ENCODE measurements at places on chromosomes 12 and 14.

- no peak for DNase-seq
These were observed 729.1 kb downstream of the NOVA1 start for GRCh38 chr14:25868521-25869314.

DNA sequence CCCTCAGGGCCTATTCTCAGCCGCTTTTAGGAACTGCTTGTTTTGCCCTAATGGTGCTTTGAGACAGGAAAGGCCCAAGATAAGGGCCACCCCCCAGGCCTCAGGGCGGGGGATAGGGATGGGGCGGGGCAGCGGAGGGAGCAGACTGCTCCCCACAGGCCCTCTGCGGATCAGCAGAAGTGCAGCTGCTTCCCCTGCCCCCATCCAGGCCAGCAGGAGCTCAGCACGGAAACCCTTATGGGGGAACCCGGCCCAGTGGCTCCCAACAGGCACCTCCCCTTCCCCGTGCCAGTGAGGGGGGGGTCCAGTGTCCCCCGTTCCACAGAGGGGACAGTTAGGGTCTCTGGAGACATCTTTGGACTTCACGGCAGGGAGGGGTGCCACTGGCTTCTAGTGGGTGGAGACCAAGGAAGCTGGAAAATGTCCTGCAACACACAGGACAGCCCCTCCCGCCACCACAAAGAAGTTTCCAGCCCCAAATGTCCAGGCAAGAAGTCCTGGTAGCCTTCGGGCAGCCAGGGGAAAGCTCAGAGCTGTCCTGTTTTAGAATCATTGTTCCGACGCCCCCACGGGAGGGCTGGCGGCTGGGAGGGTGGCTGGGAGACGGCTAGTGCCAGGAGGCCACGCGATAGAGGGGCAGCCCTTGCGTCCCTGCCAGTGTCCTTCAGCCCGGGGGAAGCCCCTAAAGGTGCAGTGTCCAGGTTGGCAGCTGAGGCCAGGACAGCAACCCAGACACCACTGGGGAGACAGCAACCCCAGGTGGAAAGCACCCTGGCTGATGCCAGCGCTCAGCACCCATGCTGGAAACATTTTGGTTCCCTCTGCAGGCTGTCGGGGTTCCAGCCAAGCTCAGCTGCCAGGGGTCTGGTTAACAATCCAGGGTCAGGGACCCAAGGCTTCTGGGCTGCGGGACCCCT lies 10.4 kb upstream of the GPR132 start:
- no peak for DNase-seq

- DNase-seq, result no peak
These were observed 1016.2 kb downstream of the SLC6A15 start for GRCh38 chr12:83896416-83896815.

DNA sequence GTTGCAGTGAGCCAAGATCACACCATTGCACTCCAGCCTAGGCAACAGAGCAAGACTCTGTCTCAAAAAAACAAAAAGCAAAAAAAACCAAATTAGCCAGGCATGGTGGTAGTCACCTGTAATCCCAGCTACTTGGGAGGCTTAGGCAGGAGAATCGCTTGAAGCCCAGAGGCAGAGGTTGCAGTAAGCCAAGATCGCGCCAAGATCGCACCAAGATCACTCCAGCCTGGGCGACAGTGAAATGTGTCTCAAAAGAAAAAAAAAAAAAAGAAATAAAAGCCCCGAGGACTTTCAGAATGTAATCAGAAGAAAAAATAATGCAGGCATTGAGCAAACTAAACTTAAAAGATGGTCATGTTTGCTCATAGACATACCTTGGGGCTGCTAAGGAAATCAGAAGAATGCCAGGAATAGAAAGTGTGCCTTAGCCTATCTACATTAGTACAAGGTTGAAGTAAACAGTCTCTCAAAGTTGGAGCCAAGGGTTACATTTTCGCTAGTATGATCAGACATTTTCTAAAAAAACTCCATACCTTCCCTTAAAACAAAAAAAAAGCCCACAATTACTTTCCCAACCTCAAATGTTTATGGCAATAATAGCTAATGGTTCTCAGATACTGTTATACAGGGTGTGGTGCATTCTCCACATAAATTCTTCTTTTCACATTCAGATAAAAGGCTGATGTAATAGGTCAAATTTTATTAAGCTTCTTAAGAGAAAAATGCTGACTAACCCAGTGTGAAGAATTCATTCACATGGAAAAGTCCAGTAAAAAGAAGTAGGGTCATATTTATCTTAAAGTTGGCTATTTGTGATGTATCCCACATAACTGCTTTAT lies 15.8 kb downstream of the DTD2 start:
- no peak for DNase-seq

DNA sequence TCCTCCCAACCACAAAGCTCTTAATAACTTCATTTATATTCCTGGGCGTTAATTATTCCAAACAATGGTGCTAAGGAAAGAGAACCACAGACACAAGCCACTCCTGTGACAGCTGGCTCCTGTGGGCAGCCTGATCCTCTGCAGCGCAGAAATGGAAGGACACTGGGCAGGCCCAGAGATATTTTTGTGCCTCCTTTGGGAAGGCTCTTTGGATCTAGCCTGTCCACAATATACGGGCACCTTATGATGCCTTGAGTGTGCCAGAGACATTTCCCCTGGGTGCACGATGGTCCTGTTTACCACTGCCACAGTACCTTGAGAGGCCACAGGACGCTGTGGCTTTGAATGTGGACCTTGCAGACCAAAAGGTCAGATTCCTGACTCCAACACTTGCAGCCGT lies 2.1 kb downstream of the ASB2 start:
- DNase-seq, result no peak

DNA sequence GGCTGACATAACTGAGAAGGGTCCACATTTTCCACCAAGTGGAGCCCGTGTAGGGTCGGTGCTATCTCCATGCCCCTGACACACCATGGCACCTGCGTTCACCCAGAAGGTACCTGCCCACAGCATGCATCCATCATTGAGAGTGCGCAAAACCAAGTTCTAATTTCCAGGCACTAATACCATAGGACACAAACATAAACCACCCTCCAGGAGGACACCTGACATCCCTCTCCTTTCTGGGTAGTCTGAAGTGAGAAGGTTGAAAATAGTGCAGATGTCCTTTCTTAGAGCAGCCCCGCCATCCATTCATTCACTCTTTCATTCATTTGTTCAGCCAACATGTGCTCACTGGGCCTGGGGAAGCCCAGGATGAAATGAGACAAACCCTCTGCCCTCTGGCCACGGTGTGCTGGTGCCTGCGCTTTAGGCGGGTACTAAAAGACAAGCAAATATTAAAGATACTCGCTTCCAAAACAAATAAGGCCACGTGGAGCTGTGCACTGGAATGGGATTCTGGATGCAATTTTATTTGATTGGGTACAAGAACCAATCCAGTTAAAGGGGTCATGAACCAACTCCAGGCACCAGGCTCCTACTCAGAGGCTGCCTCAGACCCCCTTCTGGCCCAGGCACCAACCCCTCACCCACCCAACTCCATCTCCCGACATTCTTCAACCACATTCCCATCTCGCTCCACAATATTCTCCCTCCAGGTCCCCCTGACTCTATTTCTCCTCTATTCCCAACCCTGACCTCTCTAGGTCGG lies 1.2 kb downstream of the TTC7B start:
- no peak for DNase-seq
